Body of pancreas (tissue), 4 donors: ENCODE measurements at places on chromosomes 7 and 10. TPM values are rescaled to one million over a fixed set of nuclear protein-coding genes. Genes with fewer than 3 reads are reported as not detected.

DNA sequence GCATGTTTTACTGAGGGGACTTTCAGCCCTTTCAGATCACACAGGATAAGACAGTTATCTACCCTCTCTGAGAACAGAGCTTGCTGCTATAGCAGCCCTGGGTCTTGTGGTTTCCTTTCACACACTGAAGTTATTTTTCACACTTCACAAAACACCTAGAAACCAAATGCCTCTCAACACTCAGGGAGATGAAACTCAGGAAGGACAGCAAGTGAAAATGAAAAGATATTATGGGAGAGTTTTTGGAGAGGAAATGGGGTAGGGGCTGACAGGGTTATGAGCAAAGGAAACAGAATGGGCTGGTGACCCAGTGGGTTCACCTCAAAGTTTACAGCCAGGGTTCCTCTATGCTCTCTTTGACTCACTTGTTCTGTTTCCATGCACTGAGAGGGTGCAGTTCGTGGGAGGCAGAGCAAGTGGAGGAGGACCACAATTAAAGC is 17.0 kb upstream of the GIMAP2 start:
- H3K27me3 ChIP-seq, result no peaks in the 10 kb centered on the region
- H3K4me3 ChIP-seq, result no peak overlapping the region
- H3K4me1 ChIP-seq, result no peaks in the 10 kb centered on the region

- DNase-seq, result no peak
- peak overlapping the region; percentile 97 for H3K27ac ChIP-seq
- H3K4me1 ChIP-seq, result peaks cover 35% of the 10 kb centered on the region
- no peak overlapping the region for H3K4me3 ChIP-seq
These were observed 166.4 kb upstream of the PPP1R3A start for GRCh38 chr7:114085313-114085591.

GRCh38 chr10:90398566-90398965 is 459.3 kb downstream of the HTR7 start:
- H3K27me3 ChIP-seq, result no peaks in the 10 kb centered on the region
- DNase-seq, result no peak
- H3K4me3 ChIP-seq, result no peak overlapping the region
- no peaks in the 10 kb centered on the region for H3K36me3 ChIP-seq

- no peak overlapping the region for H3K4me3 ChIP-seq
- peaks cover 7% of the 10 kb centered on the region for H3K4me1 ChIP-seq
- no peaks in the 10 kb centered on the region for H3K36me3 ChIP-seq
- H3K27me3 ChIP-seq, result no peaks in the 10 kb centered on the region
- peak overlapping the region; percentile 63 for H3K27ac ChIP-seq
These were observed 51.3 kb upstream of the TCF7L2 start for GRCh38 chr10:112898540-112899390.

The MEPCE gene
- total RNA-seq, result 14.0 TPM

The PNLIP gene
- total RNA-seq, result 12,294 TPM
